GM12891 (cell line): ENCODE measurements at places on chromosomes 7 and 10.

- no peak for DNase-seq
Observed at GRCh38 chr10:132109341-132110110, 43.8 kb downstream of the JAKMIP3 start.

- no peak for DNase-seq
Observed at GRCh38 chr7:35314354-35314753, 60.5 kb upstream of the TBX20 start.

DNA sequence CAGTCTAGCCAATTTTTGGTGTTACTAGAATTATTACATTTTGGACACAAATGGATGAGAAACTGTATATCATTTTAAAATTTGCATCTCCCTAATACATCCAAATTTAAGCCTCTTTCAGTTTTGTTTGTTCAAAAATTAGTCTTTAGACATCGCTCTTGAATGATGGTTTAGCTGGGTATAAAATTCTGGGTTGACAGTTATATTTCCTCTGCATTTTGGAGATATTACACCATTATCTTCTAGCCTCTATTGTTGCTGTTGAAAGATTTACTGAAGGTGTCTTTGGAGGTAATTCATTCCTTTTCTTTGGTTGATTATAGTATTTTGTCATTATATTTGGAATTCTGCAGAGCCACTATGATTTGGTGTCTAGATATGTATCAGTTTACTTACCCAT lies 116.5 kb downstream of the COL26A1 start:
- no peak for DNase-seq

DNA sequence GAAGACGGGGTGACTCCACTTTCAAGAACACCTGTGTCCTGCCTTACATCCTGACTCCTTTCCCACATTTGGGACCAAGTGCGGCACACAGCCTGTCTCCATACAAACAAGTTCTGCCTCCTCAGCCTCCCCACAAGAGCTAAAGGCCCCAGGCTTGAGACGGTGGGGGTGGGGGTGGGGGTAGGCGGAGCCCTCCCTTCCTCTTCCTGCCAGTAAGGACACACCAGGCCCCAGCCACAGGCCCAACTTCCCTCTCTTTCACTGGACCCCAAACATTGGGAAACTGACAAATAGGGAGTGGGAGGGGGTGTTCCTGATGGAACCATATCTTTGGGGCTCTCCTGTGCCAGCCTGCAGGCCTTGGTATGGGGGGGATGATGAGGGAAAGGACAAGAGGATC lies 4.6 kb downstream of the CDK5 start:
- no peak for DNase-seq

DNA sequence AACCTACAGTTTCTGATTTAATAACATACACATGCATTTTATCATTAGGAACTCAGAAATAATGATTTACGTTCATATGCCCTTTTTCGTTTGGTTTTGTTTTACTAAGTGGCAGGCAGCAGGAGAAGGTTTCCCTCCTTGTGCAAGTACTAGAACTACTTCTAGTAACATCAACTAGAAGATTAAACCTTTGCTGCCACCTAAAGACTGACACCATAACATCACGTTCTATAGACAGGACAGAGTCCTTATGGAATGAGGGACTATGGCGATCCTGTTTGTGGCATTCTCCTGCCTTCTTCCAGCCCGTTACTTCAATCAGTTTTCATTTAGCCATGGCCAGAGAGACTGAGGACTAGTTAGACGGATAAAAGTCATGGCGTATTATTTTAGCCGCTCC lies 53.2 kb downstream of the GAD2 start:
- peak; percentile 7 for DNase-seq

DNA sequence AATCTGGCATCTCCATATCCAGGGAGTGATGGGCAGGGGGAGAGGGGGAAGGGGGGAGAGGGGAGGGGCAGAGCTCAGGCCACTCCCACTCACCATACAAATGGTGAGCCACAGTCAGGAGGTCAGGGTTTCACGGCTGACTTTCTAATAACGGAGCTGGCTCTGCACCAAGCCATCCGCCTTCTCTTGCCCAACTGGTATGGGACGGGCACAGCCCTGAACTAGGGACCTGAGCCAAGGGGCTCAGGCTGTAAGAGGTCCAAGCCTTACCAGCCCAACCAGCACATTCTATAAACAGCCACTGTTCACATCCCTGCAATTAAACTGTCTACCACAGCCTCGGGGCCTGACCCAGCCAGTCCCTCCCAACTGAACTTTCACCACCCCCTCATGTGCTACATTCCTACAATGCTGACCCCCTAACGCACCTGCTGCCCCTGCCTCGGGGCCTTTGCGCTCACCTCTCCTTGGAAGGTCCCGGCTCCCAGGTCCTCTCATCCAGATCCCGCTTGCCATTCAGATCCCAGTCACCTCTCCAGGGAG lies 32.5 kb downstream of the RGS10 start:
- DNase-seq: no peak
